D721Med (cell line): ENCODE measurements at places on chromosomes 12 and 14.

DNA sequence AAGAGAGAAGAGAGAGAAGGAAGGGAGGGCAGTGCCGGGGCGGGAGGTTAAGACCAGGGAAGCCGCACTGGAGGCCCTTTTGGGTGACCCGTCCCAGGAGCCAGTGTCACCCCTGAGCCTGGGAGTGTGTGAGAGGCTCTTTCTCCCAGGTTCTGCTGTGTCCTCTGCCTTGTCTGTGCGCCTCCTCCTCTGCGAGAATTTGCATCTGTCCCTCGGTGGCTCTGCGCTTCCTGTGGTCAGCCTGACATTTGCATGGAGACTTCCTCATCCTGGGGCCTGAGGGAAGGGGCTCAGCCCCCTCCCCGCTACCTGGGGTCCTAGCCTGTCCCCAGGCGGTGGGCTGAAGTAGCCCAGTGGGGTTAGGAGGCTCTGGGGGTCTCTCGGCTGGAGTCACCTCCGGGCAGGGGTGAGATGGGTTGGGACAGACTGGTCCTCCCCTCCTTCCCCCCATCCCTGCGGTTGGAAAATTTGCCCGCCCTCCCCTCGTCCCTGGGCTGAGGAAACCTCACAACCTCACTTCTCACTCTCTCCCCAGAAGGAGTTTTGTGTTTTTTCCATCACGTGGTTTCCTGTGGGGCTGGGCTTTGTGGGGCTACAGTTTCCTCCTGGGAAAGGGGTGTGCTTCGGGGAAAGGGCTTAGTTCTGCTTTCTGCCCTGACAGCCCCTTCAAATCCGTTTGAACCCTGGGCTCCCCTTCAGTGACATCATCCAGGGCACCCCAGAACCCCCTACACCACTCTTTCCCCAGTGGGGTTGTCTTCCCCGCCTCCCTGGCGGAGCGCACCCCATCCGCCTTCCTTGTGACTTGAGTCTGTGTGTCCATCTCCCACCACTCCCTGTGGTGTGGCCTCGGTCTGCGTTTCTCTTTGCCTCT is 2.5 kb downstream of the PTPN6 start:
- DNase-seq: no peak

DNA sequence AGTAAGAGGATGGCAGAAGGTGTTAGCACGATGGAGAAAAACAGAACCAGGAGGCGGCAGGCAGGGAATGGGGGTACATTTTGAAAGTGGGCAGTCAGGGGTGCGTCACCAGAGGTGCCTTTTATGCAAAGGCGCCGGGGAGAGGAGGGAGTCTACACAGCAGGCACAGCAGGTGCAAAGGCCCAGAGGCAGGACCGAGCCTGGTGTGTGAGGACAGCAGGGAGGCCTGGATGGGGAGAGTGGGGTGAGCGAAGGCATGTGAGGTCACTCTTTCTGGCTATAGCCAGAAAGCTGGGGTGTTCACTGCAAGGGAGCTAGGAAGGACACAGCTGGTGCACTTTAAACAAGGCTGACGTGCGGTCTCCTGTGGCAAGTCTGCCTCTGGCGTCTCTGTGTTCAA is 65.0 kb downstream of the NCOR2 start:
- DNase-seq: no peak

DNA sequence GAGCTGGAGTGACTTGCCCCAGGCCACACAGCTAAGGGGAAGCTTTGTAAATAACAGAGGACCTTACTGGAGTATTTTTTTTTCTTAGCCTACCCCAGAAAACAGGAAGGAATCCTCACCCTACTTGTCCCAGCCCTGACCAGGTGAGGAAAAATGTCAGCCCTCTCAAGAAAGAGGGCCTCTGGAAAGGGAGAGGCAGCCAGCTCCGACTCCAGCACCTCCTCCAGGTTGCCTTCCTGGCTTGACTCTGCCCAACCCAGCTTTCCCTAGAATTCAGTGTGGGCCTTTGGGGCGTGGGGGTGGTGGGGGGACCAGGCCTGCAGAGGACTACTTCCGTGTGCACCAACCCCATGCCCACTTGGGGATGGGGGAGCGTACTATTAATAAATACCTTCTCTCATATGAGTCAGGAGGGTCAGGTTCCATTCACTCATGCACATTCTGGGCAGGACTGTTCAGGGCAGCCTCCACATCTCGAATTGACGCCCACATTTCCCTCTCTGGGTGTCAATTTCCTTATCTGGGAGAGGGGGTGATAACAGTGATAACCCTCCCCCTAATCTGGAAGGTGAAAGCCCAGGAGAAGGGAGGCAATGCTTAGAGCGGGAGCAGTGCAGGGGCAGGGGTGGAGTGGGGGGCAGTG is 5.2 kb downstream of the RHOF start:
- DNase-seq: no peak

GRCh38 chr12:100442403-100442802 is 31.3 kb upstream of the NR1H4 start:
- DNase-seq: no peak

GRCh38 chr14:86619726-86620125 is 1089.8 kb downstream of the FLRT2 start:
- no peak for DNase-seq
